Thyroid gland (tissue), 4 donors: ENCODE measurements at places on chromosomes 2 and 18. TPM values are rescaled to one million over a fixed set of nuclear protein-coding genes. Genes with fewer than 3 reads are reported as not detected.

DNA sequence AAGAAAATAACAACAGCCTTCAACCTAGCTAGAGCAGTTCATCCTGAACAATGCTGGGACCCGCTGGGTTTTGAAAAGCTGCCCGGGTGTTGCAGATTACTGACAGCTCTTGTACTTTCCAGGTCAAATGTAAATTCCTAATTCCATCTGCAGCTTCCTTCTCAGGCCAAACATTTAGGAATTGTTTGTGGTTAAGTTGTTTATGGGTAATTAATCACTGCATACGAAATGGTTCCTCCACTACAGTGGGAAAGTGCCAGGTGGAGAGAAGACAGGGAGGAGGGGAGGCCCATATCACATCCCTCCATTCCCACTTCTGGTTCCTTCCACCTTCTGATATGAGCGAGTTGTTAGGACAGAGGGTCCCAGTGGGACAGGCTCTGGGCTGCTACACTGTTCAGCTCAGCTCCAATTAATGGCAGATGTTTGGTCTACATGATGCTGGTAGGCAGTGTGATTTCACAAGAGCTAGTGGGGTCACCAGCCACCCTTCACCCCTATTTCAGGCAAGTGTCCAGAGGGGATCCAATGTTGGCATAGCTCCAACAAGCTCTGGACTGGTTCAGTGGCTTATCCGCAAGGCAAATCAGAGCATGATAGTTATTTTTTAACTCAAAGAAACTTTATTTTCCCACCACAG lies 112.9 kb upstream of the ACAA2 start:
- H3K4me1 ChIP-seq = peaks cover 4% of the 10 kb centered on the region
- H3K4me3 ChIP-seq = no peak overlapping the region
- H3K36me3 ChIP-seq = no peaks in the 10 kb centered on the region
- H3K27me3 ChIP-seq = no peaks in the 10 kb centered on the region
- no peak for DNase-seq

DNA sequence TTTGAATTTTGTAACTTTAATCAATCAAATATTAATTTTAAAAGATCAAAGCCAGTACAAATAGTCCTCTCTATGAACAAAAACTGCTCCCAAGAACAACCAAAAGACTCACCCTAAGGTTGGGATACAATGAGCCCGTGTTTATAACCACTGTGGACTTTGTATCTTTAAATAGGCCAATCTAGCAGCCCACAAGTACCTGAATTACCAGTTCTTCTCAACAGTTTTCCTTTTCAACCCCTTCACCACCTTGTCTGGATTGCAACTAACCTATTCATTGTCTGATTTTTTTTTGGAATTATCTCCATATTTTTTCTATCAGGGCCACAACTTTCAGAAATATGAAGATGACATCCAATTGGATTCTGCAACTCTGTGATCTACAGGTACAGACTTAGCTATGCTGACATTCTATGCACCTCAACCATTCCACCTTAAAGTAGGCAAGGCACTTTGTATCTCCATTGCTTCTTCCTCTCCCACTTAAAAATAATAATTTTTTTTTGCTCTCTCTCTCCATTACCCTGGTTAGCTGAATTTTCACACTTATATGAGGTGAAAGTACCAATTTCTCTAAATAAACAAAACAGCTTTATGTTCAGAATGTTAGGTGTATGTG lies 81.9 kb upstream of the MAPRE2 start:
- no peaks in the 10 kb centered on the region for H3K27me3 ChIP-seq
- no peak overlapping the region for H3K4me3 ChIP-seq
- H3K36me3 ChIP-seq = no peaks in the 10 kb centered on the region
- H3K4me1 ChIP-seq = no peaks in the 10 kb centered on the region
- no peak for DNase-seq

The MOCOS gene
- total RNA-seq = 0.45 TPM

- H3K36me3 ChIP-seq = no peaks in the 10 kb centered on the region
- no peak overlapping the region for H3K4me3 ChIP-seq
- peaks cover 4% of the 10 kb centered on the region for H3K4me1 ChIP-seq
- DNase-seq = no peak
- H3K27me3 ChIP-seq = no peaks in the 10 kb centered on the region
Observed at GRCh38 chr18:9571546-9571945, 42.8 kb downstream of the PPP4R1 start.

- no peak overlapping the region for H3K27ac ChIP-seq
- H3K4me3 ChIP-seq = no peak overlapping the region
- peaks cover 2% of the 10 kb centered on the region for H3K4me1 ChIP-seq
- H3K36me3 ChIP-seq = no peaks in the 10 kb centered on the region
- no peak for DNase-seq
Observed at GRCh38 chr2:217616936-217617335, 385.9 kb downstream of the TNS1 start.

DNA sequence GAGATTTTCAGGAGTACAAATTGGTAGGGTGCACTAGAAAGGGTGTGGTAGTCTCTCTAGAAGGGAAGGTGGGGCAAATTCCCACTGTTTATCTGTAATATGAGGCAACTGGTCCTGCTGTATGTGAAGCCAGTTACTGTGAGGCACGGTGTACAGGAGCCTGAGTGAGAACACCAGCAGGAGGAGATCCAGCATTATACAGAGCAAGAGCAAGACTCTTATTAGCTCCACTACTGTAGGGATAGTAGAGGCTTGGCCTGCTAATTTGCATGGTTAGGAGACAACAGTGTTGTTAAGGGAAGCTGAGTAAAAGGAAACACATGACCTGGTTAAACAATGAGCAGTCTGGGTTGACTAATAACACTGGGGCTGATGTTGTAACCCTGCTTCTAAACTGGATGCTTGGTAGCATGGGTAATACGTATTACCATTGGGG lies 76.3 kb upstream of the WDSUB1 start:
- no peak for DNase-seq
- H3K27ac ChIP-seq = no peak overlapping the region
- peaks cover 13% of the 10 kb centered on the region for H3K36me3 ChIP-seq
- no peaks in the 10 kb centered on the region for H3K4me1 ChIP-seq
- no peaks in the 10 kb centered on the region for H3K27me3 ChIP-seq

- no peaks in the 10 kb centered on the region for H3K27me3 ChIP-seq
- no peak overlapping the region for H3K4me3 ChIP-seq
- H3K4me1 ChIP-seq = no peaks in the 10 kb centered on the region
- H3K27ac ChIP-seq = no peak overlapping the region
- DNase-seq = no peak
Observed at GRCh38 chr2:68176657-68177056, 19.0 kb downstream of the PNO1 start.

GRCh38 chr2:115084446-115084845 lies 642.0 kb downstream of the DPP10 start:
- H3K27me3 ChIP-seq = no peaks in the 10 kb centered on the region
- H3K27ac ChIP-seq = no peak overlapping the region
- no peaks in the 10 kb centered on the region for H3K36me3 ChIP-seq
- no peak overlapping the region for H3K4me3 ChIP-seq

The UGT1A7 gene
- total RNA-seq = not detected

DNA sequence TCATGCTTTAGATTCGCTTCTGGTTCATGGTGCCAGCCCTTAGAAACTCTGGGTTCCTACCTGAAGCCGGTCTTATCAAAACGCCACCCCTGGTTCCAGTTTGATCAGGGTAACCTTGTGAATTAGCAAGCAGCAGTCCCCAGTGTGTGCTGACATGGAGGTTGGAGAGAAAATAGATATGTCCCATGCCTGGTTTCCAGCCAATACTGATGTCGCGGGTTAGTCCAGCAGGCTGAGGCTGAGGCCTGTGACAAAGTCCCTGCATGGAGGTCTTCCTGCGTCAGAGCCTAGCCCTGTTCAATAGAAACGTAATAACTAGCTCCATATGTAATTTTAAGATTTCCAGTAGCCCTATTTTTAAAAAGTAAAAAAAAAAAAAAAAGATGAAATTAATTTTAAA lies 28.2 kb downstream of the LPIN1 start:
- H3K27me3 ChIP-seq = no peaks in the 10 kb centered on the region
- no peak overlapping the region for H3K4me3 ChIP-seq
- no peak overlapping the region for H3K27ac ChIP-seq
- no peaks in the 10 kb centered on the region for H3K4me1 ChIP-seq
- no peak for DNase-seq
- peaks cover 12% of the 10 kb centered on the region for H3K36me3 ChIP-seq

DNA sequence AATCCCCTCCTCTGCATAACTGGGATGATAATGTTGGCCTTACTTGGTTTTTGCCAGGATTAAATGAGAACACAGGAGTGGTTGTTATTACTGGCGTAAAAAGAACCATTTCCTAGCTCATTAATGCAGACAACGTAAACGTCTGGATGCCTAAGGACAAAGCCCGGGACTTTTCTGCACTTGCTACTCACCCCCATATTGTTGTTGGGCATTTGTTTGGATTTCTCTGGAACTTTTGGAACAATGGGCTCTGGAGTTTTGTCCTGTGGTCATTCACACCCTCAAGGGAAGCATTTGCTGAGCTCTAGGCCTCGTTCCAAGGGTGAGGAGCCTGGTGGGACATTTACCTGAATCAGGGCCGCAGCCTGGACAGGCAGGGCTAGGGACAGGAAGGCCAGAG lies 76.0 kb downstream of the HS1BP3 start:
- H3K27ac ChIP-seq = no peak overlapping the region
- no peaks in the 10 kb centered on the region for H3K36me3 ChIP-seq
- no peaks in the 10 kb centered on the region for H3K27me3 ChIP-seq

The ERCC3 gene
- 37.0 TPM for total RNA-seq

DNA sequence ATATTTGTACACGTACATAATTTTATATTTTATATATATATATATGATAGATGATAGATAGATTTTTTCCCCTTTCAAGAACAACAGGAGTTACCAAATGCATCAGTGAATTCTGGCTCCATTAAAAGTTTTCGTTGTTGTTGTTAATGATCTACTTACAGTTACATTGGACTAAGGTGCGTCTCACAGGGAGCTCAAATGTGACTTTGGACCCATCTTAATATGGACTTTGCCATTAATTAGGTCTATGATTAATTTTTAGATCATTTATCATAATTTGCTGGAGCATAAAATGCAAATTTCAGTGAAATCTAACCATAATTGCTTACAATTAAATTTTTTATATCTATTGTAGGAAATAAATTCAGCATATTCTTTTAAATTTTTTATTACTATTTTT lies 261.6 kb downstream of the NRXN1 start:
- no peak overlapping the region for H3K27ac ChIP-seq
- no peaks in the 10 kb centered on the region for H3K27me3 ChIP-seq
- DNase-seq = no peak
- no peak overlapping the region for H3K4me3 ChIP-seq
- no peaks in the 10 kb centered on the region for H3K4me1 ChIP-seq

DNA sequence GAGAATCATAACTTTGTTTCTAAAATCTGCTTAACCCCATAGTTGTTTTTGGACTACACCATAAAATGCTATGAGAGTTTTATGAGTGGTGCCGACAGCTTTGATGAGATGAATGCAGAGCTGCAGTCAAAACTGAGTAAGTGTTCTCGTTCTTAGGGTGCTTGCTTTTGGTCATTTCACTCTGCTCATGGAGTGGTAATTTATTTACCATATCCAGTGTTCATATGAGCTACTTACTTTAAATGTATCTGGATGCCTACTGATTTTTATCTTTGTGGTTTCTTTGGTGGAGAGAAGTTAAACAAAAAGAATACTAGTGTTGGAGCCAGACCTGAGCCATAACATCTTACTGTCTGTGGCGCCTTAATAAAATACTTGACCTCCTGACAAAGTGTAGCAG lies 16.4 kb downstream of the NDC80 start:
- no peak for DNase-seq
- no peak overlapping the region for H3K4me3 ChIP-seq
- no peak overlapping the region for H3K27ac ChIP-seq
- no peaks in the 10 kb centered on the region for H3K4me1 ChIP-seq
- no peaks in the 10 kb centered on the region for H3K27me3 ChIP-seq

DNA sequence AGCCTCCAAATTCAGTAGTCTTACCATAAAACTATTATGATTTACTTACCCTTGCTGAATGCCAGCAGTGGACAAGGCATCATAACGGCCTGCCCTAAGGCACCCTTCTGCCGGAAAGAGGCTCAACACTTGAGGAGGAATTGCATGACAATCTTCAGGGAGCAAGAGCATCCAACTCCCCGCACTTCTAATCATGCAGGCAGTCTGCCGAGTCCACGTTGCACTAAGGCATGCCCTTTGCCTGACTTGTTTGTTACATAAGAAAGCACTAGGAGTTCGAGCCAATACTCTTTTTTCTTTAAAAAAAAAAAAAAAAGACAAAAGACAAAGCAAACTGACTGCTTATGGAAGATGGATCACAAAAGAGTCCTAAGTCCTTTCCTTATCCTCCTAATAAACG lies 17.9 kb upstream of the SPTBN1 start:
- H3K36me3 ChIP-seq = no peaks in the 10 kb centered on the region
- peaks cover 26% of the 10 kb centered on the region for H3K4me1 ChIP-seq
- H3K27ac ChIP-seq = peak overlapping the region; percentile 55
- H3K27me3 ChIP-seq = no peaks in the 10 kb centered on the region
- no peak overlapping the region for H3K4me3 ChIP-seq

DNA sequence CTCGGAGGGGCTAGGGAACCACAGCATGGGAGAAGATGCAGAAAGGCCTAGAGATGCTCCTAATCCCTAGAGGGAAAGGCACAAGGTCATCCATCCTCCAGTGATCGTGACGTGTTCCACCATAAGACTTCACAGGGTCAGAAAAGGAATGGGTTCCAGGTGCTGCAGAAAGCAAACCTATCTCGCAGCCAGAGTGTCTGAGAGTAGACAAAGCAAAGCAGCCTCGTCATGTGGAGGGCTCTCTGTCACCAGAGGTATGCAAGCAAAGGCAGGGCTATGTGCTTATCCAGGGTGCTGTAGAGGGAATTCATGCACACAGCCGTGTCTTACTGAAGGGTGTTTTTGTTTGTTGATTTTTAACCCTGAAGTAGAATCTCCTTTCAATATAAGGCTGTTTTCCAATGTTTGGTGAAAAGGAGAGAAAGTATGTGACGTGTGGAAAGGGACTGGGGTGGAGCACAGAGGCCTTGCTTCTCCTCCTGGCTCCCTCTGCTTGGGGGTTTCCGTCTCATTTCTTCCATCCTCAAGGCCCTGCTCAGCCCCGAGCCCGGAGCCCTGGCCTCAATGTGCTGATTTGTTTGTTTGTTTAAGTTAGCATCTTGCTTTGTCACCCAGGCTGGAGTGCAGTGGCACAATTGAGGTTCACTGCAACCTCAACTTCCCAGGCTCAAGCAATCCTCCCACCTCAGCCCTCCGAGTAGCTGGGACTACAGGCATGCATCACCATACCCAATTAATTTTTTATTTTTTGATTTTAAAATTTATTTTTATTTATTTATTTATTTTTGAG lies 3.0 kb downstream of the GPR55 start:
- DNase-seq = no peak
- no peaks in the 10 kb centered on the region for H3K36me3 ChIP-seq
- H3K27me3 ChIP-seq = no peaks in the 10 kb centered on the region
- H3K27ac ChIP-seq = no peak overlapping the region
- H3K4me1 ChIP-seq = no peaks in the 10 kb centered on the region
